ENCODE measurements at places on chromosomes 2 and 18.

DNA sequence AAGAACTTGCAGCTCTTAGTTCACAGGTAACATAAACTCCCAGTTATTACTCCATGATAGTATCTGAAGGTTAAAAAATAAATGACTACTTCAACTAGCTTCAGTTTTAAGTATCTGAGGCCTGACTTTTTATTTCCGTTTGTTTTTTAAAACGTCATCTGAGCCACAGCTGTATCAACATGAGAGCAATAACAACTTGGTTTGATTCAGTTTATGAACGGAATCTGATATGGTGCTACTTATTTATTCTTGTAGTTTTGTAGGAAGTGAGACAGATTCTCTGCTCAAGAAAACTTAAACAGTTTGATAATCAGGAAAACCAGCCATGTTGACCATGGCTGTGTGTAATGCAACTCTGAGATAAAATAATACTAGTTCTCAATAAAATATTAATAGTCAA lies 34.9 kb downstream of the NAB1 start:
- no peaks in the 10 kb centered on the region for H3K4me1 ChIP-seq
- H3K4me3 ChIP-seq = no peak overlapping the region
- no peak overlapping the region for H3K27ac ChIP-seq
- H3K27me3 ChIP-seq = no peaks in the 10 kb centered on the region
- H3K36me3 ChIP-seq = peaks cover 22% of the 10 kb centered on the region

DNA sequence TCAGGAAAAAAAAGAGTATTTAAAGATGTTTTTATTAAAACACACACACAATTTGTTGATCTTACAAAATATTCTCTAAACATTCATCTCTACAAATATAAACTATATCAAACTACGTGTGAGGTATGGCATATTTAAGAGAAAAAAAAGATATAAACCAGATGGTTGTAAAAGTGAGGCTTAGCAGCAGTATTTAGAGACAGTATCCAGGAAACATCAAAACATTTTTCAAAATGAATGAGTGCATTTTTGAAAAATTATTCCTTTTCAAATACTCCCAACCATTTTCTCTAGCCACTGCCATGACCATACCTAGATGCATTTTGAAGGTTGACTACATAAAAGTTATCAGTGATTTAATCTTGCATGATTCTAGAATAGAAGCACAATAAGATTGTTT lies 38.2 kb upstream of the RAB27B start:
- H3K4me1 ChIP-seq = no peaks in the 10 kb centered on the region
- H3K36me3 ChIP-seq = no peaks in the 10 kb centered on the region
- DNase-seq = no peak

- no peak overlapping the region for H3K4me3 ChIP-seq
- DNase-seq = no peak
- no peaks in the 10 kb centered on the region for H3K27me3 ChIP-seq
Observed at GRCh38 chr18:5500158-5500939, 43.4 kb downstream of the EPB41L3 start.

GRCh38 chr2:191327484-191327883 lies 82.3 kb downstream of the MYO1B start:
- H3K27me3 ChIP-seq = no peaks in the 10 kb centered on the region
- no peaks in the 10 kb centered on the region for H3K36me3 ChIP-seq
- no peaks in the 10 kb centered on the region for H3K4me1 ChIP-seq
- H3K4me3 ChIP-seq = no peak overlapping the region

GRCh38 chr18:4821801-4822200 lies 366.7 kb upstream of the DLGAP1 start:
- no peak for DNase-seq
- H3K36me3 ChIP-seq = no peaks in the 10 kb centered on the region
- no peaks in the 10 kb centered on the region for H3K4me1 ChIP-seq
- no peak overlapping the region for H3K4me3 ChIP-seq
- H3K27me3 ChIP-seq = no peaks in the 10 kb centered on the region
- no peak overlapping the region for H3K27ac ChIP-seq

DNA sequence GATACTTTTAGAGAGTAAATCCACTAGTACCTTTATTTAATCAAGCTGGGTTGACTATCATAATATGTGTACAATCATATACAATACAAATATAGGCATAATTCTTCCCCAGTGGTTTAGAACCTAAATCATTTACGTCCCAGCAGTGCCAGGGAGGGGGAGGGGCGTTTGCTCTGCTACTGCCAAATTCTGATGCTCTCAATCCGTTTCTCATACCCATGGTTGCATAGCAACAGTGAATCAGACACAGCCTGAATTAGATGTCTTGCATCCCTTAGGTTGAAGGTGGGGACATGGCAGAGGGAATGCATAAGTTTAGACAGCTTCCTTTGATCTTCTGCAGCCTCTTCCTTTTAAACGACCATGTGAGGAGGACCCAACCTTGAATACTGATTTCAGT lies 135.4 kb downstream of the ABCA12 start:
- H3K27me3 ChIP-seq = no peaks in the 10 kb centered on the region
- no peak overlapping the region for H3K27ac ChIP-seq
- DNase-seq = no peak
- no peaks in the 10 kb centered on the region for H3K36me3 ChIP-seq

- DNase-seq = no peak
- H3K4me1 ChIP-seq = no peaks in the 10 kb centered on the region
- H3K36me3 ChIP-seq = no peaks in the 10 kb centered on the region
- H3K4me3 ChIP-seq = no peak overlapping the region
- H3K27ac ChIP-seq = no peak overlapping the region
Observed at GRCh38 chr2:152415796-152416195, 80.8 kb downstream of the FMNL2 start.

- no peaks in the 10 kb centered on the region for H3K4me1 ChIP-seq
- H3K36me3 ChIP-seq = no peaks in the 10 kb centered on the region
- H3K27me3 ChIP-seq = no peaks in the 10 kb centered on the region
- DNase-seq = no peak
- H3K27ac ChIP-seq = no peak overlapping the region
Observed at GRCh38 chr2:31384351-31384750, 30.2 kb downstream of the XDH start.

GRCh38 chr2:200051611-200051945 lies 96.2 kb downstream of the MAIP1 start:
- no peaks in the 10 kb centered on the region for H3K27me3 ChIP-seq
- H3K4me3 ChIP-seq = no peak overlapping the region
- H3K27ac ChIP-seq = no peak overlapping the region

DNA sequence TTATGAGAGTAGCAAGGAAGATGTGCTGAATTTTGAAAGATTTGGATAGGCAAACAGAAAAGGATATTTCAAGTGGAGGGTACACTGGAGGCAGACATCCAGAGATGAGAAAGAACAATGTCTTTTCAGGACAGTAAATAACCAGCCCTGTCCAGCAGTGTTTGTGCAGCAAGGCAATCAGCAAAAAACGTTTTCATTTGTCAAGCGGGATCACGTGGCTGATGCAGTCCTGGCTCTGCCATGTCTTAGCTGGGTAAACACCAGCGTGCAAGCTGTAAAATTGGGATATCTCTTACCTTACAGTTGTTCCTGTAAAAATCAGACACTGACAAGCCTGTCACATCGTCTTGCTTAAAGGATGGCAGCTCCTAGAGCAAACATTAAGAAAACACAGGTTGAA lies 67.8 kb downstream of the CWC22 start:
- no peak for DNase-seq
- no peak overlapping the region for H3K27ac ChIP-seq
- no peaks in the 10 kb centered on the region for H3K4me1 ChIP-seq
- no peak overlapping the region for H3K4me3 ChIP-seq
- no peaks in the 10 kb centered on the region for H3K27me3 ChIP-seq

GRCh38 chr2:158456309-158457066 lies at the start of the genes CCDC148 and PKP4:
CCDC148 (minus strand) TSS chr2:158456753; CDS start chr2:158456439, 314 bp downstream.
PKP4 (plus strand) TSS chr2:158456952; CDS start chr2:158533185, 76,233 bp downstream.
- H3K4me3 ChIP-seq = peak within 1 kb of the TSS; percentile 71
- H3K27ac ChIP-seq = peak within 1 kb of the TSS; percentile 39
- peaks cover 12% of the 10 kb centered on the region for H3K4me1 ChIP-seq

DNA sequence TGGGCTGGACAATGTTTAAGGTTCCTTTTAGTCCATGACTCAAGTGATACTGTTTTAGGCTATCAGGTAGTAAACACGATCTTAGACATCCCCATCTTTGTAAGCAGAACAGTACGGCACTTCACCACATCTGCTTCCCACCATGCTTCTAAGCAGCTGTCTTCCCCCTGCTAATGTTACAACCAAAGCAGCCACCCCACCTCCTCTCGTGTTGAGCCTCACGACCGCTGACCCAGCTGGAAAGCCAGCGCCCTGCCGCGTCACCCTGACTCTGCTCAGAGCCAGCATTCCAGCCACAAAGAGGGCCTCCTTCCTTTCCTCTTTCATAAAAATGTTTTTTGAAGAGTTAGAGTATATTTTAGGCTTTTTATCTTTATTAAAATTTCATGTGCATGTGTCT lies 9.4 kb downstream of the MTERF4 start:
- no peak for DNase-seq
- H3K27ac ChIP-seq = no peak overlapping the region
- H3K36me3 ChIP-seq = peaks cover 77% of the 10 kb centered on the region
- no peak overlapping the region for H3K4me3 ChIP-seq
- no peaks in the 10 kb centered on the region for H3K27me3 ChIP-seq
